Kidney capillary endothelial cell (primary cell): ENCODE measurements at places on chromosomes 3 and 15.
A peak's percentile ranks its signal among the peaks of the same experiment; 100 is the strongest.

GRCh38 chr3:36317915-36318314 is 62.4 kb upstream of the STAC start:
- no peak for DNase-seq

GRCh38 chr3:151460774-151461450 is at the start of gene IGSF10:
TSS of gene IGSF10 (minus strand) at chr3:151461061. CDS start at chr3:151458709, 2,352 bp downstream.
- no peak for DNase-seq

- DNase-seq: no peak
These were observed 328.4 kb upstream of the NECTIN3 start for GRCh38 chr3:110743202-110743601.

DNA sequence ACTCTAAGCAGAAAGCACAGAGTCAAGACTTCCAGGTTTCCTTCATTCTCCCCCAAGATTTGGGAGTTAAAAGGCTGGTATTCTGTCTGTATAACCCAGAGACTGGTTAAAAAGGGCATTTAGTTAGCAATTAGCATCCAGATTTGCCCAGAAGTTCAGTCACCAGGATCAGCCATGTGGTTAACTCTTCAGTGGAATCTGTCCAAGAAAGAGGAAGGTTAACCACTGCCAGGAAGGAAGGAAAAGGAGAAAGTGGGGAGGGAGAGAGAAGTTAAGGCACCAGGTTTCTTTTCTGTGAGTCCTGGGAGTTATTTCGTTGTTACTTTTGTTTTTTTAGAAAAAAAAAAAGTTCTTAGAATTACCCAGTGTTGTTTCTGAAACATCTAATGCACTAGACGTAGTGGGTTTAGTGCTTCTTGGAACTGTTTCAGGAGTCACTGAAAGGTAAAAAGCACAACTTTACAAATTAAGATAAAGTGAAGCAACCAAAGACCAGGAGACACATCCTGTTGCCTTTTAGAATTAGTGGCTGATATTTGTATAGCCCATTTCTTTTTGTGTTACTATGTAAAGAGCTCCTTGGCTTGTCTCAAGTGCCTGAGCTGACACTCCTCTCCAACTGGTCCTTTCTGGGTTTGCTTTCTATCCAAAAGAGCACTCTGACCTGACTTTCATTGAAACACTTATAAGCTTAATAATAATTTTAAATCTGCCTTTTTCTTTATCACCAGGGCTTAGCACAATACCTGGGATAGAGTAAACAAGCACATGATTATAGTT is 128.6 kb downstream of the ABI3BP start:
- DNase-seq: no peak

DNA sequence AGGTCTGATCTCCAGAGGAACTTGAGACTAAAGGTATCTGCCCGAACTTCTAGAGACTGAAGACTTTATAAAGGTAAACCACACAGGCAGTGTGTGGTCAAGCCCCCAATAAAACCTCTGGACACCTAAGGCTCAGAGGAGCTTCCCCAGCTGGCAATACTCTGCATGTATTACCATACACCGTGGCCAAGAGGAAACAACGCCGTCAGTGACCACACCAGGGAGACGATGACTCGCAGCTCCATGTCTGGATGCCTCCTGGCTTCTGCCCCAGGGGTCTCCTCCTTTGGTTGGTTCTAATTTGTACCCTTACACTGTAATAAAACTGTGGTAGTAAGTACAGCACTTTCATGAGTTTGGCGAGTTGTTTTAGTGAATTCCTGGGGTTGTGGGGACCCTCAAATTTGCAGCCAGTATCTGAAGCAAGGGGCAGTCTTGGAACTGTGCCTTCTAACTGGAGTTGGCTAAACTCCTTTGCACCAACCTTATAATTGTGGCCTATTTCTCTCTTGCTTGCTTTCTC is 32.1 kb upstream of the BCL2L10 start:
- DNase-seq: peak; percentile 26

- peak; percentile 92 for DNase-seq
These were observed 527.6 kb downstream of the DIPK2A start for GRCh38 chr3:144499001-144499930.

DNA sequence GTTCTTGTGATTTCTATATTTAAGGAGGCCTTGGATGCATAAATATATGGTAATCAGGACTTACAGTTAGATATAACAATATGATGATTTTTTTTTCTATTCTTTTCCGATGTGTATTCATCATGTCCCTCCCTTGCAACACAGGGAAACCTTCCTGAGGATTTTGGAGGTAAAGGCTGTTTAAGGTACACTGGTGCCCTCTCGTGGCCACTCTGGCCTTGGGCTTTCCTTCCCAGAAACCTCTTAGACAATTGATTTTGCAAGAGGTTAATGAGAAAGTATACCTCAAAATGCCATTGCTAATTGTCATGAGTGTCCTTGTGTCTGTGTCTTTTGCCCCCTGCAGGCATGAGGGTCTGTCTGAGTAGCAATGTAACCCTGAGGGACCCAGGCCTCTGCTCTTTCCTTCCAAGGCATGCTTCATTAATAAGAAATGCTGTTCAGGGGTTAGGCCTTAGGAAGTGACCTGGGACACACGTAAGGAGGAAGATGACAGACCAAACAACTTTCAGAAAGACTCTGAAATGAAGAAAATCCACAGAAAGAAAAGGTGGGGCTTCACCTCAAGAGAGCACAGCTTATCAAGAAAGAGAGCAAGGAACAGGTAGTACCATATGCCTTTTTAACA is 70.3 kb upstream of the PPP2R3A start:
- peak; percentile 78 for DNase-seq

GRCh38 chr15:52415628-52416027 is 113.1 kb downstream of the MYO5A start:
- DNase-seq: peak; percentile 83

DNA sequence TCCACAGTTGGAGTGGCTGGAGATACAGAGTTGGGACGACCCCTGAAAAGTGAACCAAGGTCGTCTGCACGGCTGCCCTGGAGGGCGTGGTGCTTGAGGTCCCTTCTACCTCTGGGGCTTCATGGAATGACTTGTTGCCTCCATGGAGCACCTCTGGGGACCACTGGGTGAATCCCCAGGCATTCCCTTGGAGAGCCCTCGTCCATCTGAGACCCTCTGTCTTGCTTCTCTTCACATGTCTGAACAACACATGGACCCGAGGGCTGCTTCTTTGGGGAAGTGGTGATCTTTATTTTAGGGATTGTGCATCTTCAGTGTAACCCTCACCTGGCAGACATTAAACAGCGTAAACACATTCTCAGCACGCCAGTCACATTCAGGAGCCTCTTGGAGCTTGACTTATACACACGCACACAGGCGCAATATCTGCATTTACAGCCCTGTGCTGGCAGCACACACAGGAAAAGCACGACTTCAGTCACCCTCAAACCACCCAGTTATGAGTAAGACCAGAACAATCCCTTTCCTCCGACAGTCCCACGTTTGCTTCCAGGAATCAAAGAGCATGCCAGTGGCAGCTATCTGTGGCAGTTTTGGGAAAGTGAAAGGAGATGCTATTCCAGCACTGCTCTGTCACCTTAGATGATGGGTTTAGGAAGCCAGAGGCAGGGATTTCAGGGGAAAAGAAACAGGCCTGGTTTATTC is 12.6 kb downstream of the FAM107A start:
- DNase-seq: peak; percentile 83

GRCh38 chr15:55869660-55870059 is 123.8 kb downstream of the NEDD4 start:
- no peak for DNase-seq

DNA sequence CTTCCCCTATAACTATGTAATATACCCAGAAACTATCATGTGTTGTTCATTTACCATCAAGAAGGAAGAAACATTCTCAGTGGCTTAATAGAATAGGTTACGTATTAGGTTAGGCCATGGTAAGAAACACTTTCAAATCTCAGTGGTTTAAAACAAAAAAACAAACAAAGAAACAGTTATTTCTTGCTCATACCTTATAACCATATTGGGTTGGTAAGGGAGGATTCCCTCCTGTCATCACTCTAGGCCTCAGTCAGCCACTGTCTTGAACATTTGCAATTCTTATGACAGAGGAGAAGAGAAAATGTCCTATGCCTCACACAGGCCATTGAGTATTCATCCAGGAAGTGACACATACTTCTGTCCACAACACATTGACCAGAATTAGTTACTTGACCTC is 727.7 kb upstream of the NECTIN3 start:
- DNase-seq: peak; percentile 38

GRCh38 chr3:129378949-129379348 is 49.5 kb downstream of the EFCAB12 start:
- DNase-seq: no peak

DNA sequence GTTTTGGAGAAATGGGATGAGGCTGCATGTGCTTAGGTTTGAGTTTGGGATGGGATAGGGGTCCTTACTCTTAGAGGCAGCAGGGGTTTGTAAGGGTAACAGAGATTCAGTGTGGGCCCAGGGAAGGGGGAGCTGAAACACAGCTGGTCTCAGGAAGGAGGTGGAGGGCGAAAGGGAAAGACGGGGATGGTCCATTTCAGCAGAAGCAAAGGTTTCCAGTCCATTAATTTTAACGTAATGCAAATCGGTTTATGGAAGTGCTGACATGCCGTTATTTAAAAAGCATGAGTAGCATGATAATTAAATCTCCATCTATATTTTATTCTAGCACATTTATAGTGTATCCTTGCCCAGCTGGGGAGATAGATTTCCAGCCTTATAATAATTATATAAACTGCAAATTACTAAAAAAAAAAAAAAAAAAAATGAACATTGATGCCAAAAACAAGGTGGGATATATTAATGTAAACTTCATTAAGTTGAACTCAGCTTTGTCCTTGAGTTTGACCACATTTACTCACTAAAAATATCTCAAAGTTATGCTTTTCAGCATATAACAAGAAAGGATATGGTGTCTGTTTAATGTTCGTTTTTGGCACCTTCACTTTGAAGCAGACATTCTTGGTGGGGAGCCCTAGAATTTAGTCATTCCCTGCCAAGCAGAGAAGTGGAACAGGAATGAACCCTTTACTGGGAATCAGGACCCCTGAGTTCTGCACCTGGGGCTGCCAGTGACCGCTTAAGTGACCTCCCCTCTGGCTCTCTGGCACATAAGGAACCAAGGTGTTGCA is 234.7 kb downstream of the THSD4 start:
- no peak for DNase-seq

DNA sequence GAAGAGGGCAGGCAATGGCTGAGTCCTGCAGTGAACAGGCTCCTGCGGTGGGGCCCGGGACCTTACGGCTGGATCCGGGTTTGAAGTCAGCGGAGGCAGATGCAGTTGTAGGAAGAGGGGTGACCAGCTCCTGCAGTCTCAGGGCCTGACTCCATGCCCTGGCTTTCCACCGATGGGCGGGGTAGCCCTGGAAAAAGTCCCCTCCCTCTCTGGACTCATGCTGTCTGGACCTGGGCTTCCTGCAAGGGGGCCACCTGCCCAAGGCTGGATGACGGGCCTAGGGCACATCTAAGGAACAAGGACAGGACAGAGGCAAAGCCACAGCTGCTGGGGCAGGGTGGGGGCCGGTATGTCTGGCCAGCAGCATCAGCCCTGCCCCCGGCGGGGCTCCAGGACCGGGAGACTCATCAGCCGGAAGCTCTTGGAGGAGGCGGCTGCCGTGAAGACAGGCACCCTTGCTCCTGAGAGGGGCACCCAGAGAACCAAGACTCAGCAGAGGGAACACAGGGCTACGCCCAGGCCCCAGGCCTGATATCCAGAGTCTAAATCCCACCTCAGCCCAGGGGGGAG is 12.8 kb downstream of the IQSEC1 start:
- no peak for DNase-seq

DNA sequence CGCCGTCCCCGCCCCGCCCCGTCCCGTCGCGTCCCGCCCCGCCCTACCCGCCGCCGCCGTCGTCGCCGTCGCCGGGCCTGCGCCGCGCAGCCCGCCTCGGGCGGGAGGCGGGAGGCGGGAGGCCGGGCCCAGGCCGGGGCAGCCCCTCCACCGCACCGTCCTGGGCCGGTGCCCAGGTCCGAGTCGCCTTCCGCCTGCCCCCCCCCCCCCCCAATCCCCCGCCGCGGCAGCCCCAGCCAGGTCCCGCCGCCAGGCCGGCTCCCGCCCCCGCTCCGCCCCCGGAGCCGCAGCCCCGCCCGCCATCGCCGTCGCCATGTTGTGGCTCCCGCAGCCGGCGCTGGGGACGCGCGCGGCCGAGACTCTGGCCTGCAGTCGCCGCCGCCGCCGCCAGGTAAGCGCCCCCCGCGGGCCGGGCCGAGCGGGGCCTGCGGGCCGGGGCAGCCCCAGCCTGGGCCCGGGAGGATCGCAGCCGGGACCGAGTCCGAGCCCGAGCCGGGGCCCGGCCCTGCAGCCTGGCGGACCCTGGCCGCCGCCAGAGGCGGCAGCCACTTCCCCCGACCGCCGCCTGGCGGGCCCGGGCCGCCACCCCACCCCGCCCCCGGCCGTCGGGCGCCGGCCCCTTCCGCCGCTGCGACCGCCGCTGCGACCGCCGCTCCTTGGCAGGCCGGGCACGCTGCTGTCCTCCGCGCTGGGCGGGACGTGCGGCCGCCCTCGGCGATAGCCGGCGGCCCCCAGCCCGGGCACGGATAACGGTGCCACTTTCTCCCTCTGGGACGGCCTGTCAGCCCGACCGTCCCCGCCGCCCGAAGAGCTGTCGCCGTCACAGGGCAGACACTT is at the start of gene ZNF592:
ZNF592 (plus strand) TSS at position 319 of the 837 bp plus-strand sequence. CDS start 34,084 bp downstream, outside the sequence.
- peak; percentile 65 for DNase-seq

- DNase-seq: no peak
These were observed 629.6 kb downstream of the PYDC2 start for GRCh38 chr3:192090586-192090985.

GRCh38 chr3:101518421-101518871 is 5.4 kb upstream of the SENP7 start:
- peak; percentile 18 for DNase-seq

- DNase-seq: no peak
These were observed 9.4 kb downstream of the AAGAB start for GRCh38 chr15:67244971-67245478.

DNA sequence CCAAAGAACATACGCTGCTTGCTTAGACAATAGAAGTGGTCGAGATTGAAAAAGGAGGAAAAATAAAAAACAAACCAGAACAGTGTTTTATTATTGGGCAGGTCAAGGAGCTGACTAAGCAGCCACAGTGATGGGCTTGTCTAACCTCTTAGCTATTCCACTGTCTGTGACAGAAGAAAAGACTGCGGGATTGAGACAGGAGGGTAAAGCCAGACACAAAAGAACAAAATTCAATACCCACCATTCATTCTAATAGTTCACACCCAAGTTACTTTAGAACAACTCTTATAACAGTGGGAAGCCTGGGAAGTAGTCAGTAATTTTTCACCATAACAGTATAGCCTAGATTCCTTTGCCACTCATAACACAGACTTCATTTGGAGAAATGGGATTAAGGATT is 435.4 kb downstream of the MFSD1 start:
- DNase-seq: no peak

GRCh38 chr3:146817704-146818103 is 212.6 kb upstream of the PLSCR5 start:
- DNase-seq: peak; percentile 9

- no peak for DNase-seq
These were observed 382.9 kb downstream of the GABRG3 start for GRCh38 chr15:27353856-27354255.

GRCh38 chr15:27970661-27971392 is 128.3 kb downstream of the OCA2 start:
- no peak for DNase-seq
